Muscle of leg (tissue), 16 donors: ENCODE measurements at places on chromosomes 11 and 22. TPM values are rescaled to one million over a fixed set of nuclear protein-coding genes. Genes with fewer than 3 reads are reported as not detected.

The PLA2G3 gene
- not detected for total RNA-seq

The KRTAP5-9 gene
- not detected for total RNA-seq

The BCO2 gene
- 8.3 TPM for total RNA-seq

The CYP2R1 gene
- 17.3 TPM for total RNA-seq

The CELF1 gene
- total RNA-seq = 58.0 TPM

The TEAD1 gene
- total RNA-seq = 60.2 TPM

DNA sequence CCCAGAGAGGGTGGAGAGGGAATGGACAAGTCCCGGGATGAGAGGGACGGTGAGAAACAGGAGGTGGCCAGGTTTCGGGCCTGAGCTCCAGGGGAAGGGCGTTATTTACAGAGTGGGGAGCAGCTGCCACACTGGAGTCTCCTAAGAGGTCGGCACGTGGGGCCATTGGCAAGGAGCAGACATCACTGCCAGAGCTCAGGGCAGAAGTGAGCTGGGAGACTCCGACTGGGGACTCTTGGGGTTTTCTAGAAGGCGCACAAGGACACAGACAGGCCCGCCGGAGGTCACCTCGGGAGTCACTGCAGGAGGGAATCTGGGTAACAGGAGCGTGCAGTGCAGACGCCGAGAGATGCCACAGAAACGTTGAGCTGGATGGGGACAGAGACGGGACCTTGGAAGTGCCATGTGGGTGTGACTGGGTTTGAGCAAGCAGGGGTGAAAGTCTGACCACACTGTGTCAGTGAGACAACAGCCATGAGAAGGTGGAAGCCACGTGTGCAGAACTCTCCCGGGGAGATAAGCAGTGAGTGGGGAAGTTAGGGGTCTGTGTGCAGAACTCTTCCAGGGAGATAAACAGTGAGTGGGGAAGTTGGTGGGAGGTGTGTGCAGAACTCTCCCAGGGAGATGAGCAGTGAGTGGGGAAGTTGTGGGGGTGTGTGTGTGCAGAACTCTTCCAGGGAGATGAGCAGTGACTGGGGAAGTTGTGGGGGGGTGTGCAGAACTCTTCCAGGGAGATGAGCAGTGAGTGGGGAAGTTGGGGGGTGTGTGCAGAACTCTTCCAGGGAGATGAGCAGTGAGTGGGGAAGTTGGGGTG, 187.5 kb downstream of the SHANK2 start:
- H3K4me3 ChIP-seq = no peak overlapping the region
- no peaks in the 10 kb centered on the region for H3K4me1 ChIP-seq
- DNase-seq = no peak
- H3K27me3 ChIP-seq = peaks cover 9% of the 10 kb centered on the region

DNA sequence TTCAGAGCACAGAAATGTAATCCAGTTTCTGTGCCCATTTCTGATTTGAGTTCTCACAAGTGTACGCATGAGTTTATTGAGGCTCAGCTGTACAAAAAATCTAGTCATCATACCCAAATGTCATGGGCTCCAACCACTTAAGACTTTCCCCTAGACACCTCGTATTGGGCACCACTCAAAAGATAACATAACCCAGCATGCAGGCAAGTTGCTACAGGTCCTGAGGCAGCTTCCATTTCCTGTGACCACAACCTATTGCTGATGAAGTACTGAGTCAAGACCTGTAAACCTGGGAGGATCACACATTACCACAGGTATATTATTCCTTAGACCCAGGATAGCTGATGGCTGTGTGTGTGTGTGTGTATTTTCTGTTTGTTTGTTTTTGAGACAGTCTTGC, 95.2 kb downstream of the MRTFA start:
- no peaks in the 10 kb centered on the region for H3K27me3 ChIP-seq
- H3K36me3 ChIP-seq = peaks cover 7% of the 10 kb centered on the region
- H3K4me3 ChIP-seq = no peak overlapping the region
- no peaks in the 10 kb centered on the region for H3K4me1 ChIP-seq
- no peak overlapping the region for H3K27ac ChIP-seq

DNA sequence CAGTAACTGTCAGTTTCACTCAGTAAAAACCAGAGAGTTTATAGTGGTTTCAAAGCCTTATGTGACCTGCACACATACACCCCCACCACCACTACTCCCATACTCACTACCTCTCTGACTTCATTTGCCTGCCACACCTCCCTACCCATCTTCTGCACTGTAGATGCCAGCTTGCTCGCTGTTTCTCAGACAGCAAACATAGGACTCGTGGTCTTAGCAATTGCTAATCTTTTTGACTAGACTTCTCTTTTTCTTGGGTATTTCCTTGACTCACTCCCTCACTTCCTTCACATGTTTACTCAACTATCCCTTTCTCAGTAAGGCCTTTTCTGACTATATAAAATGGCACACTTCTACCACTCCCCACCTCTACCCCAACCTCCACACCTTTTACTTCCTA, 27.8 kb downstream of the CEP295 start:
- no peak overlapping the region for H3K27ac ChIP-seq
- no peak for DNase-seq
- no peak overlapping the region for H3K4me3 ChIP-seq
- peaks cover 31% of the 10 kb centered on the region for H3K36me3 ChIP-seq
- H3K27me3 ChIP-seq = no peaks in the 10 kb centered on the region
- no peaks in the 10 kb centered on the region for H3K4me1 ChIP-seq

DNA sequence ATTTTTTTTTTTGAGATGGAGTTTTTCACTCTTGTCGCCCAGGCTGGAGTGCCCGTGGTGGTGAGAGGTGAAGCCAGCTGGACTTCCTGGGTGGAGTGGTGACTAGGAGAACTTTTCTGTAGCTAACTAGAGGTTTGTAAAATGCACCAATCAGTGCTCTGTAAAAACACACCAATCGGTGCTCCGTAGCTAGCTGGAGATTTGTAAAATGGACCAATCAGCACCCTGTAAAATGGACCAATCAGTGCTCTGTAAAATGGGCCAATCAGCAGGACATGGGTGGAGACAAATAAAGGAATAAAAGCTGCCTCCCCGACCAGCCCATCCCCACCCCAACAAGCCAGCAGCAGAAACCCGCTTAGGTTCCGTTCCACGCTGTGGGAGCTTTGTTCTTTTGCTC, 4.4 kb upstream of the RAPSN start:
- H3K4me3 ChIP-seq = no peak overlapping the region
- H3K27ac ChIP-seq = no peak overlapping the region
- no peaks in the 10 kb centered on the region for H3K36me3 ChIP-seq
- no peak for DNase-seq
- peaks cover 10% of the 10 kb centered on the region for H3K4me1 ChIP-seq

DNA sequence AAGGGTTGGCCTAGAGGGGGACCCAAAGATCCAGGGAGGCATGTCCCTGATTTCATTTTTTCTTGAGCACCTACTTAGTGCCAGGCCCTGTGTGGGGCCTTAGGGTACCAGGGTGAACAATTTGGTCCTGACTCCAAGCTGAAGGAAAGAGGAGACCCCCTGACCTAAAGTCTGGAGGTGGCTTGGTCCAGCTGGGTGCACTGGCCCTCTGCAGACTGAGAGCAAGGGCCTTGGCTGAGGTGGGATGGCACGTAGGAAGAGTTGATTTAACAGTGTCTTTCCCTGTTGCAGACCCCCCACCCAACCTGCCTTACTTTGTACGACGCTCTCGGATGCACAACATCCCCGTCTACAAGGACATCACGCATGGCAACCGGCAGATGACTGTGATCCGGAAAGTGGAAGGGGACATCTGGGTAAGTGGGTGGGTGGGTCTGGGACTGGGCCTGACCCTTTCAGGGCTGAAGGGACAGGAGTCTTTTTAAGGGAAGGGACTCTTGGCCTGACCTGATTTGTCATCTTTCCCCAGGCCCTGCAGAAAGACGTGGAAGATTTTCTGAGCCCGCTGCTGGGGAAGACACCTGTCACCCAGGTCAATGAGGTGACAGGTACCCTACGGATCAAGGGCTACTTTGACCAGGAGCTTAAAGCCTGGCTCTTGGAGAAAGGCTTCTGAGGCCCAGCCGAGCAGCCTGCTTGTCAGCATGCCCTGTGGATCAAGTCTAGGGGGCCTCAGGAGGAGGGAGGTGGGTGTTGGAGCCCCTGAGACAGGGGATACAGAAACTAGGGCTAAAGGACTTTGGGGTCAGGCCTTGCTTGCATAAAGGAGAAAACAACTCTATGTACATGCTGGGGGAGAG, 3.3 kb downstream of the MRPL49 start:
- no peak overlapping the region for H3K4me3 ChIP-seq
- peaks cover 71% of the 10 kb centered on the region for H3K36me3 ChIP-seq

DNA sequence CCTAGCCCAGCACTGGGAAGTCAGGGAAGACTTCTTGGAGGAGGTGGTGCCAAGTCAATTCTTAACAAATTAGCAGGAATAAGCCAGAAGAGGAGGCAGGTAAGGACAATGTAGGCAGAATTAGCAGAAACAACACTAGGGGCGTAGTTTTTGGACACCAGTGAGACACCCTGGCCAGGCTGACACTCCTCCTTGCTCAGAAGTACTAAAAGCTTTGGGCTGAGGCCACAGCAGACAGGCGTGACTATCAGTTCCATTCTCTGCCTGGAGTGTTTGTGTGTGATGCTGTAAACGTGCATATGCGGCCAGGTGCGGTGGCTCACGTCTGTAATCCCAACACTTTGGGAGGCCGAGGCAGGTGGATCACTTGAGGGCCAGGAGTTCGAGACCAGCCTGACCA, 36.0 kb downstream of the PHF21B start:
- H3K27me3 ChIP-seq = no peaks in the 10 kb centered on the region
- H3K36me3 ChIP-seq = no peaks in the 10 kb centered on the region
- H3K4me1 ChIP-seq = no peaks in the 10 kb centered on the region
- DNase-seq = no peak
- no peak overlapping the region for H3K27ac ChIP-seq
- H3K4me3 ChIP-seq = no peak overlapping the region
